ENCODE measurements at places on chromosomes 3 and 15.
A peak's percentile ranks its signal among the peaks of the same experiment; 100 is the strongest.

GRCh38 chr3:39707314-39707909, 102.0 kb upstream of the MYRIP start:
- peak; percentile 14 for DNase-seq

DNA sequence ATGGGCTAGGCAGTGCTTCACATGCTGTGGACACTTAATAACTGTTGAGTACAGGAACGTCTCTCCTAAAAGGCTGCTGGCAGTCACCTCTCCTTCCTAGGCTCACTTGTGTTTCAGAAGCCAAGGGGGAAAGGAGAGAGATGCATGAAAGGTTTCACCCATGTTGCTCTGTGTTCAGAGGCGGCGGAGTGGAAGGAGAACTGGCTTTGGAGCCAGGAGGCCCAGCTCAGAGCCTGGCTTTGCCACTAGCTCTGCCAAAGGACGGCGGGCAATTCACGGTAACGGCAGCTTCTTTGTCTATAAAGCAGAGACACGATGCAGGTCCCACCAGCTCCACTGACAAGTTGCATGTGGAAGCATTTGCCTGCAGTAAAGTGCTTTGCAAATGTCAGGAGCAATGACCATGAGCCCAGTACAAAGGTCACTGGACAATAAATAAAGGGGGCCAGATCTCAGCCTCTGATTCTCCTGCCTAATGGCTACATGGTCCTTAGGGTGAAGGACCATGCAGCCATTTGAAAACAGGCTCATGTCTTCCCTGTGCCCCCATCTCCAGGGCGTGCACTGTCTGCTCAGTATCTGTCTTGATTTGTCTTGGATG, 171.7 kb upstream of the TLE3 start:
- no peak for DNase-seq

- no peak for DNase-seq
Measured at GRCh38 chr3:184144505-184144904, 9.3 kb downstream of the EIF2B5 start.

DNA sequence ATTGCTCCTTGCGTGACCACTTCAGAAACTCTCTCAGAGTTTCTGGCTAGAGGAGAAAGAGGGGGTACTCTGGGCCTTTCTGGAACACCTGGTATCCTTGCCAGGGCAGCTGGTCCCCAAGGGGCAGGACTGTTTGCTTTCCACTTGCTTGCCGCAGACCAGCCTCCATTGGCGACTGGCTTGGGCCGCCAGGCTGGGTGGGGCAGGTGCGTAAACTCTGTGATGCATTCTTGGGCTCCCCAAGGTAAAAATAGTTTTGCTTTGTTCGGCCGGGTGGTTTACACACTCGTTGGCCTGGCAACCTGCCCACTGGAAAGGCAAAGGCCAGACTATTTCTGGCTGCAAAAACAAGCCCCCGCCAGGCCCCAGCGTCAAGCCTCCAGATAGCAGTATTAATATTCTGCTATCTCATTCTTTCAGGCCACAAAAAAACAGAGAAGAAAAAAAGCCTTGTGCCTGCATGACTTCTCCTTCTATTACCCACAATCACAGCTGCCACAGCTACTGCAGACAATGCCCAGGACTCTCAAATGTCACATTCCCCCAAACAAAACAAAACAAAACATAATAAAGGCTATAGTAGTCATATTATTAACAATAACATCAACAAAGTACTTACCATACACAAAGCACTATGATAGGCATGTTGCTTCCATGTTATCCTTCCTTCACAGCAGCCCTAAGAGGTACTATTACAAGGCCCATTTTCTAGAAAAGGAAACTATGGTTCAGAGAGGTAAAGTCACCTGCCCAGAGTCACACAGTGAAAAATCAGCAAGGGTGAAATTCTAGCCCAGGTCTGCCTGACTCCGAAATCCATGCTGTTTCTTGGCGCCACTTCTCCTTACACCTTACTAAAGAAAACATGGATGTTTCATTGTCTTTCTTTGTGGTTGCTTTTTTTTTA, 14.0 kb upstream of the SSUH2 start:
- DNase-seq, result no peak

DNA sequence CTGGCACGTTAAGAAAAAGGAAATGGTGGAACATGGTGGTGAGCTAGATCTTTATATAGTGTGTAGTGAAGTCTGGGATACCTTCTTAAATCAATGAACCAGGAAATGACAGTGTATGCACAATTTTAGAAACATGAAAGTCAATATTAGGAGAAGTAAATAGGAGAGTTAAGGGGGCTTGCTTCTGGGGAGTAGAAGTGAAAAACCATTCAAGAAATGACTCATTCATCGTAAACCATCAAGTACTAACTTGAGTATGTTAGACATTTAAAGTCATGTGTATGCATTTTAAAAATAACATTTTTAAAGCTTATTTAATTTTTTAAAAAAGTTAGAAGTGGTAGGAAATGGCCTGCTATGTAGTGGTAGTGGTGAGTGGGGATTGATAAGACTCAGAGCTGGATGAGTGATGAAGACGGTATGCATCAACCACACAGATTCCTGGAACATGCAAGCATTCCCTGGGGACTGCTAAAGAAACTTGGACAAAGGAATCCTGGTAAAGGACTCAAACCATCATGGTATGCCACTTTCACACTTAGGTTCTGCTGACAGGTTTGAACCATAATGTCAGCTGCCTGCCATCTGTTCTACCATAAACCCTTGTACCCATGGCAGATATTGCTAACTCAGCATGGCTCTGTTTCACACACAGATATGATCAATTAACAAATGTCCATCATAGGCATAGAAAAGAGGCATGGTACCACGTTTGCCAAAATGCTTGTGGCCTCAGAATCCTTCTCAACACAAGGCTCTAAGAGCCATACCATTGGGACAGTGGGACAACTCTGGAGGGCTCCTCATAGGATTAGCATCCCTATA, 28.9 kb upstream of the MITF start:
- DNase-seq, result no peak

GRCh38 chr15:87599616-87600015, 656.9 kb downstream of the NTRK3 start:
- DNase-seq, result no peak

Measured in naive thymus-derived CD8-positive, alpha-beta T cell (primary cell).